ENCODE measurements at places on chromosomes 6 and 20.

GRCh38 chr20:14117768-14118167 lies 122.5 kb downstream of the MACROD2 start:
- DNase-seq: no peak

DNA sequence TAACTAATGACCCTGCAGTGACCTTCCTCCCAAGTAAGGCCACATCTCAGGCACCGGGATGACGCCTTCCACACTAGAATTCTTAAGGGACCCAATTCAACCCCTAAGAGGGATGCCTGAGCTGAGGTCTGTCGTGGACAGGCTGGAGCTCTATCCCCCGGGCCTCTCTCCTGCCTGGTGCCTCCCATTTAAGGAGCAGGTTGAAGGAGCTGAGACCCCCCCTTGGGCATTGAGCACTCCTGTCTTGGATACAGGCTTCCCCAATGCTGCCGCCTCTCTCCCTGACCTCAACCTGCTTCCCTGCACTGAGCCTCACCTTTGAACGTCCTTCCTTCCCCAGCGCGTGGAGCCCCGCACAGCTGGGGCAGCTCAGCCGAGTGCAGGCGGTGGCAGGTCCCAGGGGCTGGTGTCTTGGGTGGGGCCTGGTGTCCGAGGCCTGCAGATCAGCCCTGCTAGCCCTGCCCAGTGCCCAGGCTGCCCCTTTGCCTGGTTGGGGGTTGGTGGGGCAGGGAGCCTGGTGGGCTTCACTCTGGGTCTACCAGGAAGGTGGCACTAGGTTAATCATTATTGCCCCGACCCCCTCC lies 19.9 kb upstream of the BHLHE23 start:
- no peak for DNase-seq

DNA sequence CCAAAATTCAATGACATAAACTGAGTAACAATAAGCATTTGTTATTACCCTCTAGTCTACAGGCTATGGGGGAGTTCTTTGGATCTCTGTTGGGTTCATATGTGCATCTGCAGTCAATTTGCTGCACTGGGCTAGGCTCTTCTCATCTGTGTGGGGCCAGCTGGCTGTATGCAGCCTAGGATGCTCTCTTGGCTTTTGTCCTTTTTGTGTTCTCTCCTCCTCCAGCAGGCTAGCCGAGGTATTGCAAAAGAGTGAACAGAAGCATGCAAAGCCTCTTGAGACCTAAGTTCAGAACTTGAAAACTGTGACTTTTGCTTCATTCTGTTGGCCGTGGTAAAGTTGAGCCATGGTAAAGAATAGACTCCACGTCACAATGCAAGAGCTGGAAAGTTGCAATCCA lies 62.8 kb upstream of the FOXO3 start:
- DNase-seq: no peak

- no peak for DNase-seq
Observed at GRCh38 chr20:62225026-62225425, 4.9 kb upstream of the HRH3 start.

DNA sequence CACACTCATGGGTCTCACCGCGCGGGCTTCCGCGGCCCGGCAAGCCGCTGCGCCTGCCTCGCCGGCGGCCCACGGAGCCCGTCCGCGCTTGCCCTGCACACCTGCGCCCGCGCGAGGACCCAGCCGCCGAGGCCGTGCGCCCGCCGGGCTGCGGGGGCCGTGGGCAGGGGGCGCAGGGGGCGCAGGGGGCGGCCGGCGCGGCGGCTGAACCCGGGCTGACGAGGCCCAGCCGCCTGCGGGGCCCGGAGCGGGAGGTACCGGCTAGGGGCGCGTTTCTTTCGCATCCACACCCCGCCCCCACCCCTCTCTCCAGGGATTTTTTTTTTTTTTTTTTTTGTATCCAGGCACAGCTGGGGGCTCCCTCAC lies 43.8 kb upstream of the OSTM1 start:
- DNase-seq: no peak

DNA sequence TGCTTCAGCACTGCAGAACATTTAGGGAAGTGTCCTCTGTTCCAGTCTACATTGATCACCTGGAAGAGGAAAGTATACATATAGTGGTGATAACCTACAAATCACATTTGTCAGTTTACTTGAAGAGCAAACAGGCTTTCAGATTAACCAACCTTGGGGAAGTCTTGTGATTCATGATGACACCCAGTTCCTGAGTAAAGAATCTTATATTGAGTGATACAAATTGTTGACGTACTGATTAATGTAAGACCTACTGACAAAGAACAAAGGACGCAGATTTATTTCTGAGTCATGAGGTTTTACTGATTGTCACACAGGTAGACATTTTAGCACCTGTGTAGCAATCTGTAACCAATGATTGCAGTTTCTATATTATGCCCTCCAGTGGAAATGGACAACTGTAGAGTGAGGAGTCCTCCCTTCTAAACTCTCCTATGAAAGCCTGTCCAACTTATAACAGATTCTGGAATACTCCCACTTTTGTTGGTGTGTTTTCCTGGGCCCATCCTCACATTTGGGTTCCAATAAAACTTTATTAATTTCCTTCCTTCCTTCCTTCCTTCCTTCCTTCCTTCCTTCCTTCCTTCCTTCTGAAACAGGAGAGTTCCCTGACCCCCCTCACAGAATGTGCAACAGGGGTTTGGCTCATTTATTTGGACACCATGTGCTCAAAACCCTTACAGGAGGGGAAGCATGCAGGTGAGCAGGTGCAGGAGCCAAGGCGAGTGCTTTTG lies 113.5 kb downstream of the SLC35B3 start:
- DNase-seq: no peak

- no peak for DNase-seq
Observed at GRCh38 chr6:136761227-136761922, 30.9 kb downstream of the MAP3K5 start.

GRCh38 chr6:117414770-117415169 lies 11.0 kb downstream of the ROS1 start:
- DNase-seq: no peak

DNA sequence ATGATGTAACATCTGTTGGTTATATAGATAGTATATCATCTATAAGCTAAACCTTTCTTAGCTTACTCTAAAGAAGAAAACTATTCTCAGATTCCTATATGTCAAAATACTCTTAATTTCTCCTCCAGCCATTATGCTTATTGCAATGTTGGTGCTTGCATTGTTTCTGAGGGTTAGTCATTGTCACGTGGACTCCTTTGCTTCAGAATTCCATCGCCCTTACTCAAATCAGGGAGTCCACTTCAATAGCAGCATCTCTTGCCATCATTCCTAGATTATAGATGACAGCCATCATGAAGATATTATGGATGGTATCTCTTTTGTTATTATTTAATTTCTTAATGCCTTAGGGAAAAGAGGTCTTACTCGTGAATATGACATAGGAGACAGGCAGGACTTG lies 776.1 kb downstream of the TENT5A start:
- no peak for DNase-seq

- no peak for DNase-seq
Observed at GRCh38 chr6:125312950-125313349, 11.2 kb upstream of the HDDC2 start.

Measured in naive thymus-derived CD4-positive, alpha-beta T cell (primary cell).